ENCODE measurements at places on chromosomes 5 and 9.

DNA sequence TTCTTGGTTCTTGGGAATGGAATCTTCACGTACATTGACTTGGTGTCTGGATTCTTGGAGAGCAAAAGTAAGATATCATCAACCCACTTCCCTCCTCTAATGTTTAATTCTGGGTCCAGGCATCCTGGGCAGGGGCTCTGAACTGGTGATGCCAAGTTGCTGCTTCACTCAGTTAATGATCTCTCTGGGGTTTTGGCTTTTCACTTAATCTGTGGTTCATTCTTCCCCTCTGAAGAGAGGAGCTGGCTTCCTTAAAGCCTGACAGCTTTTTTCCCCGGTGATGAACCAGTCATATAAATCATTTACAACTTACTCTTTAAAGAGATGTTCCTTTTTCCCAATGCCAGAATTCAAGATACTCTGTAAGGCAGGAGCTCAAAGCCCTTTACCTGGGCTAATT, 65.9 kb downstream of the ARHGAP26 start:
- DNase-seq: no peak

DNA sequence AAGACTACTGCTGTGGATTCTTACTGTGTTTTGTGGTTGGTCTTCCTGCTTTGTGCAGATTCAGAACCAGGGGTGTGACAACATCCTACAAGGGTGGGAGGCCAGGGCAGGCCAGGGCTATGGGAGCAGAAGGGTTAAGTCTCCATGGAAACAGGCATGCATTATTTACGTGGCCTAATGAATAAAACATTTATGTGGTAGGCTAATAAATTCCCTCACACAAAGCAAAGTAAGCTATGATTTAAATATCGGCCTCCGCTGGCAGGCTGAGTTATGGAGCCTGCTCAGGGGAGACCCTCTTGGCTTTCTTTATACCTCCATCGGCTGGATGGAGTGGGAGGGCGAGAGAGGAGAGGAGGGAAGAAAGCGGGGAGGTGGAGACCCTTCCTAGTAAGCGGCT, 230.3 kb upstream of the MVB12B start:
- DNase-seq: no peak

DNA sequence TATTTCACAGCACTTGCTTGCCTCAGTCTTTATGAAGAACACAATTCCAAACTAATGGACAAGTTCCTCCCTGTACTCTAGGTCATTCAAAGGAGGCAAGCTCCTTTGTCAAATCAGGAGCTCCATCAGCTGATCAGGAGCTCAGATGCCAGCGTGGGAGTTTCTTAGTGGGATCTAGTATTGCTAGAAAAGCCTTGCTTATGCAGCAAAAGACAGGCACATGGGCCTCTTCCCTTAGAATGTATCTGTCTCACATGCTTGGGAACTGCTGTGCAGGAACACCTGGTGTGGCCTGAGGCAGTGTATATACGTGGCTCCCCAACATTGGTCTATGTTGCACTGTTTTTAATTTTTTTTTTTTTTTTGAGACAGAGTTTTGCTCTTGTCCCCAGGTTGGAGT, 21.4 kb upstream of the HAVCR1 start:
- no peak for DNase-seq

DNA sequence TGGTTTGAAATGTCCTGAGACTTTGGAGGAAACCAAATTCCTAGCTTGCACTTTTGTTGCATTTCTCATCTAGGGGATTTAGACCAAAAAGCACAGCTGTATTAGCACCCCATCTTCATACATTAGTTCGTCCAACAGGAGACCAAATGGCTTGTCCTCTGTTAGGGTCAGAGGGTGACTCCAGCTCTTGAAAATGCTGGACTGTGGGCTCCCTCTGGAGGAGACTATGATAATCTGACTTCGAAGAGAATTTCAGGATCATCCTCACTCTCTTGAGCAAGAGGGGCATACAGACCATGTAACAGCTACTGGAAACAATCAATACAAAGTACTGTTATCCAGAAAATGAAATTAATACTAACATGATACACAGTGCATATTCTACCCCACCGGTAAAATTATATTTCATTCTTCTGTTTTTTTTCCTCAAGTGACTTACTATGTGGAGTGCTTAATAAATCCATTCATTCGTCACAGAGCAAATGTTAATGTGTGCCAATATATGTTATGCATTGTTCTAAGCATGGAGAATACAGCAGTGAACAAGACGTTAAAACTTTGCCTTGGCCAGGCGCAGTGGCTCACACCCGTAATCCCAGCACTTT, 63.7 kb upstream of the PPP2CA start:
- DNase-seq: peak; percentile 62

GRCh38 chr5:54207566-54207965, 102.8 kb downstream of the ARL15 start:
- DNase-seq: no peak

DNA sequence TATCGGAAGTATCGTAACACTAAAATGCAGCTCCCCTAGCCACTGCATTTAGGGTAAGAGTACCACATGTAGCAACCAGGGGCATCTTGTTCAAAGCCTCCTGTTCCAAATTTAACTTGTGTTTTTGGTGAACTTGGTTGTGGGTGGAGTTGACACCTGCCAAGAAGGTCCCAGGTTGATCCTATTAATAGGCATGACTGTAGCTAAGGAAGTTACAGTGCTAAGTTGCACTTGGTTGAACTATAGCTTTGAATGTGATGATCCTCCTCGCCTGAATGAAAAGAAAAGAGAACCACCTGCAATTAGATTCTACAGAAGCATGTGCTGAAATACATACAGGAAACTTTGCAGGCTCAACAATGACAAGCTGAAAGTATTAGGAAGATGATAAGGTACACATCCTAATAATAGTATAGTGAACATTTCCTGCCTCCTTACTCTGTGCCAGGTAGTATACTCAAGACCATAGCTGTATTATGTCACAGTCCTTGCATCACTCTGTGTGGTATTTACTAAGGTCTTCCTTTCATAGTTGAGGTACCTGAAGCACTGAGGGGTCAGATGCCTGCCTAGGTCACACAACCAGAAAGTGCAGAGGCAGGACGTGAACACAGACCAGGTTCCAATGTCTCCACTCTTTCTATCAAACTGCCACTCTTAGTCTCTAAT, 64.5 kb upstream of the PIP5K1B start:
- DNase-seq: no peak

All from CD4-positive, alpha-beta T cell treated with Interleukin-6 for 4 hours (primary cell).